Epithelial cell of alveolus of lung (primary cell): ENCODE measurements at places on chromosomes 13 and 19. TPM values are rescaled to one million over a fixed set of nuclear protein-coding genes. Genes with fewer than 3 reads are reported as not detected.

ZNF653 gene
- total RNA-seq, result 5.2 and 10.1 TPM in 2 replicates

PEAK3 gene
- total RNA-seq, result 0.13 TPM in 1 of 2 replicates, not detected in the other

TSHZ3 gene
- 13.6 and 18.6 TPM in 2 replicates for total RNA-seq

SHISA7 gene
- not detected in 2 replicates for total RNA-seq

RFPL4A gene
- not detected in 2 replicates for total RNA-seq

PDE4C gene
- total RNA-seq, result 0.78 and 12.9 TPM in 2 replicates

ITGBL1 gene
- 10.8 and 31.5 TPM in 2 replicates for total RNA-seq

ELSPBP1 gene
- not detected in 2 replicates for total RNA-seq

SNRNP70 gene
- 119 and 145 TPM in 2 replicates for total RNA-seq

ZNF626 gene
- 7.5 and 13.8 TPM in 2 replicates for total RNA-seq

TMEM59L gene
- total RNA-seq, result 0.26 and 3.8 TPM in 2 replicates

SPTBN4 gene
- total RNA-seq, result 0.24 and 1.2 TPM in 2 replicates

OXGR1 gene
- 0.65 TPM in 1 of 2 replicates, not detected in the other for total RNA-seq

FFAR1 gene
- total RNA-seq, result not detected in 2 replicates

ALOX5AP gene
- total RNA-seq, result 0.64 and 12.2 TPM in 2 replicates

AP1M2 gene
- 5.6 TPM in 1 of 2 replicates, not detected in the other for total RNA-seq

STOML3 gene
- not detected in 2 replicates for total RNA-seq

DCT gene
- total RNA-seq, result 0.32 TPM in 1 of 2 replicates, not detected in the other

ZSCAN1 gene
- total RNA-seq, result not detected in 2 replicates

ZNF534 gene
- not detected in 2 replicates for total RNA-seq

CD177 gene
- total RNA-seq, result 0.78 TPM in 1 of 2 replicates, not detected in the other

FLT1 gene
- 0.80 and 4.8 TPM in 2 replicates for total RNA-seq

ZNF682 gene
- total RNA-seq, result 1.3 and 5.0 TPM in 2 replicates

TMPRSS9 gene
- 0.26 TPM in 1 of 2 replicates, not detected in the other for total RNA-seq
